ENCODE measurements at places on chromosomes 3 and 15.
A peak's percentile ranks its signal among the peaks of the same experiment; 100 is the strongest.

DNA sequence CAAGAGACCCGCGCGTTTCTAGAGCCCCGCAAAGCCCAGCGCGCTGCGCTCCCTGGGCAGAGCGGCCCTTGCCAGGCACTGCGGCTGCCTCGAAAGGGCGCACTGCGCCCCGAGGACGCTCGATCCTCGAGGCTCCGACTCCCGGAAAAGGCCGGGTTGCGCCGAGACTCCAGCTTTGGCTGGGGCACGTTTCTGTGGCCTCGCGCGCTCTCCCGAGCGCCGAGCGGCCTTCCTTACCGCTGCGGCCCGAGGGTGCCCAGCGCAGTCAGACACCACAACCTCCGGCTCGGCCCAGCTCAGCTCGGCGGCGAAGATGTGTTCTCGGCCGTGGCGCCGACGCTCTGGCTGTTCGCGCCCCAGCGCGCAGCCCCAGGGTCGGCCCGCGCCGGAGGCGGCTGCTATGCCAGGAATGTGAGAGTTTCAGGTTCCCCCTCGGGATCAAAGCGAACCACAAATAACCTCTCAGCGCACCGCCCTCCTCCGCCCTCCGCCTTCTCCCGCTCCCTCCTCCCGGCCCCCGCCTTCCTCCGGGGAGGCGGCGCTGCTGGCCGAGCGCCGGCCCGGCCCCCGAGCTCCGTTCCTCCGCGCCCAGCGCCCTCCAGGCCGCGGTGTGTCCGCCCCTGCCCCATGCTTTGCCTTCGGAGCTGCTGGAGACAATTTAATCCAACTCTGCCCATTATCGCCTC lies at the start of gene AMOTL2:
AMOTL2 (minus strand) TSS at position 343 of the 686 bp plus-strand sequence. CDS start 3,014 bp downstream, outside the sequence.
- peak; percentile 76 for DNase-seq

DNA sequence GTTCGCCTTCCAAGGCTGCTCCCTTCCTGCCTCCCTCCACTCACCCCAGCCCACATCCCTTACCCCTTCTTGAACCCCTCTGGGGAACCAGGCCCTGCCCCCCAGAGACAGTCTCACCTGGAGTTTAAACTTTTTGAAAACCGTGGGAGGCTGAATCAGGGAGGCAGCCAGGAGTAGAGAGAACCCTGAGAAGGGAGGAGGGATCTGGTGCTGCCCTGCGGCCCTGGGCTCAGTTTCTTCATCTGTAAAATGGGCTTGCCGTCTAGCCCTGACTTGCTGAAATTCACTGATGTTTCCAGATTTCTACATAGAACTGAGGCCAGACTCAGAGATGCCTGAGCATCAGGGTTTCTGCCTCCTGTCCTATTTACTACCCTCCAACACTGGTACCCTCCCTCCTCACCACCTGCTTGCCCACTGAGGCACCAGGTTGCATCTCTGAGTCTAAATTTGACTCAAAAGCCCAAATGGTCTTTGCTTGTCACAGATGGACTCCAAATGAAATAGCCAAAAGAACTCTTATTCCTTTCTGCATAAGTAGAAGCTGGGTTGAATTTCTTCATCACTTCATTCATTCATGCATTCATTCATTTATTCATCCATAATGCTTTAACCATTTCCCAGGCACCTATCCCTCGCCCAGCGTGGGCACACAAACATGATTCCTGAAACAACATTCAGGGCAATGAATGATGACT lies 11.9 kb upstream of the STRA6 start:
- no peak for DNase-seq

- DNase-seq, result no peak
These were observed 6.6 kb downstream of the TM6SF1 start for GRCh38 chr15:83113881-83114674.

DNA sequence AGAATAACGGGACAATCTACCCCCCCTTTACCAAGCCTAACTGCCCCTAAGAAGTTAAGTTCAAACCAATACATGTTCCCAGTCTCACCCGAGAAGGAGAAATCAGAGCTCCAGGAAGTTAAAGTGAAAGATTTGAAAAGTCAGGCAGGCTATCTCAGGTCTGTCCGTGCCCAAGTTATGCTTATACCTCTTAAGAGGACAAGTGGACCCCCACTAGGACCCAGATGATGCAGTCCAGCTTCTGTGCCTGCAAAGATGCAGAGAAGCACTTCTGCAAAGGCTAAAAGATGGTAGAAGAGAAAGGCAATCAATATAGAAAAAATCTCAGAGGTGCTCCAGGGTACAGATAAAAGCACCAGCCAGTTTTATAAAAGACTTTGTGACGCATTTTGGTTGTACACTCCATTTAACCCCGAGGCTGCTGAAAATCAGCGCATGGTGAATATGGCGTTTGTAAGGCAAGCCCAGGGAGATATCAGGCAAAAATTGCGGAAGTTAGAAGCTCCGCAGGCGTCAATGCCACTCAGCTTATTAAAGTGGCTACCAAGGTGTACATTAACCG lies 9.8 kb upstream of the SLC9C1 start:
- no peak for DNase-seq

- no peak for DNase-seq
These were observed 511.3 kb downstream of the FGF12 start for GRCh38 chr3:192216067-192216466.

DNA sequence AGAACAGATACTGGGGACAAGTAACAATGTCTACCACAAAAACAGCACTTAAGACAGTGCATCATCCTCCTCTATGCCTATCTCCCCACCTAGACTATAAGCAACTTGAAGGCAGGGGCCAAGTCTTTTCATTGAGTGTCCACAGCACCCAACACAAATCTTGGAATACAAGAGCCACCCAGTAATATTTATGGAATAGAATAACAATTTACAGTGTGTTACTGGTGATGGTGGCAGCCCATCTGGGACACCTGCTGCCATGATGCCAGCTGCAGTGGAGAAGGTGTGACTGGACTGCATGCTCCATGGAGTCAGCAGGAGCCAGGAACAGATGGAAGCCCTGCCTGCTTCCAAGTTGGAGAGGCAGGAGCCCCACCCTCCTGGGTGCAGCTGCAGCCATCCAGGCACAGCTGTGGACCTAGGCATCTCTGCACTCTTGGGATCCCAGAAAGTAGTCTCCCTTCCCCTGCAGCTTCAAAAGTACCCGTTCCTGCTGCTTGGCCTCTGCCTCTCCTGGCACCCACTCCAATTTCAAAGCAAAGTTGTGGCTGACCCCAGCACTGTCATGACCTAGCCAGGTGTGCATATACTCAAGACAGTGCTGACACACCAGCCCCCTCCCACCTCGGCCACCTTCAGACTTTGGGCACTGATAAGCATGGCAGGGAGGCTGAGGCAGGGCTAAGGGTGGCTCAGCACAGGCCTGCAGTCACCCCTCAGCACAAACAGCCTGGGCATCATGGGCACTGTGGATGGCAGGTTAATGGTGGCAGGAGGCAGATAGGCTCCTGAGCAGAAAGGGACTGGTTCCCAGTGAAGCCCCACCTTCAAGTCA lies 94.5 kb downstream of the TPRA1 start:
- no peak for DNase-seq

- DNase-seq, result no peak
These were observed 32.9 kb downstream of the RNF111 start for GRCh38 chr15:59020322-59020721.

DNA sequence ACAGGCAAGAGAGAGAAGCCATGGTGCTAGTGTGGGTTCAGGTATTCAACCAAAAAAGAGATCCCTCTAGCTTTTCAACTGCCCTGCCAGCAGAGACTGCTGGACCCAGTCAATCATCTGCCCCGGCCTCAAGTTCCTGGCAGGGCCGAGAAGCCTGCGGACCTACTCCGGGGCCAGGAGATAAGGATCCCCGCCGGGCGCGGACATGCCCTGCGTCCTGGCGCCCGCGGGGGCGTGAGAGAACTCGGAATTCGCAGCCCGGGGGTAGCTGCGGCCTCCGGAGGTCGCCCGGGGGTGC lies 821 bp upstream of the MAGI1 start:
- no peak for DNase-seq

DNA sequence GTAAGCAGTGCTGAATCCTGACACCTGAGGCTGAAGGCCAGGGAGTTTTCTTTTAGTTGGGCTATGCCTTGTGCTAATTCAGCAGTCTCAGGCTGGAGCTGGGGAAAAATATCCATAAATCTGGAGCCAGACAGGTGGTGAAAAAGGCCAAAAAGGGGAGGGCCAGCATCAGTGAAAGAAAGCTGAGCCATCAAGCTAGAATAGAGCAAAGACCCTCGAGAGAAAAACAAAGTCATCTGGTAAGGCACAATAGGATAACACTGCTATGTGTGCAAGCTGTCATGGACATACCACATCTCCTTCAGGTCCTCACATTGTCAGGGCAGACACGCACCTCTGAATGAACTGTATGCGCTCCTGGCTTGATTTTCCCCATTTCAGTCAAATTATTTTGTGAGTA lies 687.9 kb downstream of the SQOR start:
- no peak for DNase-seq

DNA sequence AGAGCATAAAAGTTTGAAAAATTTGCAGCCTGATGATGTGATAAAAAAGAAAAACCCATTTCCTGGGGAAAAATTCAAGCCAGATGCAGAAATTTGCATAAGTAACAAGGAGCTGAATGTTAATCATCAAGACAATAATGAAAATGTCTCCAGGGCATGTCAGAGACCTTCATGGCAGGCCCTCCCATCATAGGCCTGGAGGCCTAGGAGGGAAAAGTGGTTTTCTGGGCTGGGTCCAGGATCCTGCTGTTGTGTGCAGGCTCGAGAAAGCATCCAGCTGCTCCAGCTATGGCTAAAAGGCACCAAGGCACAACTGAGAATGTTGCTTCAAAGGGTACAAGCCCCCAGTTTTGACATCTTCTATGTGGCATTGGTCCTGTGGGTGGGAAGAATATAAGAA lies 1014.0 kb downstream of the SI start:
- no peak for DNase-seq

- no peak for DNase-seq
These were observed 304.3 kb upstream of the KCNH8 start for GRCh38 chr3:18843983-18844382.

DNA sequence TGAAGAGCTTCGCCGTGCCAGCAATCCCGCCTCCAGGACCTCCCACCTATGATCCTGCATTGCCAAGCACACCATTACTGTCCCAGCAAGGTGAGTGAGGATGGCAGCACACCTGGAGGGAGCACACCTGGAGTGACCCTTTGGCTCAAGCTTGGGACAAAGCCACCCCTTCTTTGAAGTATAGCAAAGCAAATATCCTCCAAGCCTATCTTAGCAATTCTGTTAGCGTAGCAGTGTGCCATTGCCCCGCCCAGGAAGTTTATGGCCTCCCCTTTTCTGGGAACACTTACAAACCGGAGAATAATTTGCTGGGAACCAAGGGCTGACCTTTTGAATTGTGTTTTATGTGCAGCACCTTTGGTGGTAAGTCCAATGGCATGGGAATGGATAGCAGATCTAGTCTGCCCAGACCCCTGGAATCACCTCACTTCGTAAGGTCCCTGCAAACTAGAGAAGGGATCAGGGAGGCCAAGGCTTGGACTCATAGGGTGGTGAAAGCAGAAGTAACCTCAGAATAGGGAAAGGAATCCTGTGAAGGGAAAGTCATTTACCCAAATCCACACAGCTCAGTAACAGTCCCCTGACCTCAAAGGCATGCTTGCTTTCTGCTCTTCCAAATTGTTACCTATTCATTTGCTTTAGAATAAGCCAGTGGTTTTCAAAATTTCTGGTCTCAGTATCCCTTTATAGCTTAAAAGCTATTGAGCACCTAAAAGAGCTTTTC lies 70.1 kb downstream of the HCN4 start:
- no peak for DNase-seq

DNA sequence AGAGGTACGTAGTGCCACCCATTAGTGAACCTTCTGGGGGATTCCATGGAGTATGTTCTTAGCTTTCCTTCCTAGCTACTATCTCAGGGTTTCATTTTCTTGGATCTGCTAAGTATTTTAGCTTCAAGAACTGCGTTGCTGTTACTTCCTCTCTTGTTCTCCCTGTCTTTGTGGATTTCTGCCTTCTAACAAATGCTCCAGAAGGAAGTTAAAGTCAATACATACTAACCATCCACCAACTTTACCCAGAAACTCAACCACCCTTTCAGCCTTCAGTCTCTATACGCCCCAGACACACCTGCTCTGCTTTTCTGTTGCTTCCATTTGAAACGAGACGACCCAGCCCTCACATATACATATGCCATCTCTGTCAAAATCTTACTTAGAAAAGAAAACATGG lies 2.4 kb upstream of the KLF13 start:
- no peak for DNase-seq

- DNase-seq, result no peak
These were observed 51.7 kb downstream of the CADPS start for GRCh38 chr3:62823461-62824050.

DNA sequence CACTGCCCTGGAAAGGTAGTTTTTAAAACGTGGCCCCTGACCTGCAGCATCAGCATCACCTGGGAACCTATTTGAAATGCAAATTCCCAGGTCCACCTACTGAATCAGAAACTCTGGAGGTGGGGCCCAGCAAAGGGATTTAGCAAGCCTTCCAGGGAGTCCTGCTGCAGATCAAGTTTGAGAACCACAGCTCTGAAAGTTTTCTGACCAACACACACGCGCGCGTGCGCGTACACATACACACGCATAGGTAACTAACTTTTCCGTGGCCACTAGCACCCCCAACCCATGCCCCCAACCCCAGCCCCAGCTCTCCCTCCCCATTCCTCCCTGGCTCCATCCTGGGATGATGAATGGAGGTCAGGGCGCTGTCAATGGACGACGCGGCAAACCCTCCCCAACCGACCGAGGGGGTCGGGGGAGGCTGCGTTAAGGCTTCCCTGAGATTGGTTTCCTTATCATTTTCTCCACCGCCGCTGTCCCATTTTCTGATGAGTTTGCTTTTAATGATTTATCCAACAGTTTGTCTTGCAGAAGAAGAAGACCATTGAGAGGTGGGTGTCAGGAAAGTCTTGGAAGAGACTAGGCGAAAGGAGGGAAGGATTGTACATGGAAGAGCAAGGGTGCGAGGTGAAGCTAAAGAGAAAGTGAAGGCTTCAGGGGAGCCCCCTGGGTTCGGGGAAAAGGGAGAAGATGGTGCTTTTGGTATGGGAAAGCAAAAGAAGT lies 590 bp upstream of the BOC start:
- no peak for DNase-seq

DNA sequence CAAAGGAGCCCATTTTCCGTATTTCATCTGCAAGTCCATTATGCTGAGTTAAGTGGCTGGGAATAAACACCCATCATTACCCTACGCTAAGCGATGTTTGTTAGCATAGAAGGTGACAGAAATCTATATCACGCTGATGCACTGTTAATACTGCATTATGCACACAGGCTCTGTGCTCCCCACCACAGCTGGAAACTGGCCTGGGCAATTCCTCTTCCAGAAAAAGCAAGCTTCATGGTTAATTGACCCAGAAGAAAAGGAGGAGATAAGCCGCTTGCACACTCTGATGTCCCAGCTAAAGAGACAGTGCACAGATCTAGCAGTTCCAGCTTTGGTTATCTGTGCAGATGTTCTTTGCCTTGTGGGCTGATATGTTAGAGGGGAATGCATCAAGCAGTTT lies 232.6 kb downstream of the NTRK3 start:
- DNase-seq, result no peak

GRCh38 chr3:153052096-153052460 lies 109.9 kb upstream of the RAP2B start:
- no peak for DNase-seq

Measured in NCI-H1436 (cell line).